Neuronal stem cell (in vitro differentiated cells): ENCODE measurements at places on chromosomes 6 and 20.
A peak's percentile ranks its signal among the peaks of the same experiment; 100 is the strongest.

DNA sequence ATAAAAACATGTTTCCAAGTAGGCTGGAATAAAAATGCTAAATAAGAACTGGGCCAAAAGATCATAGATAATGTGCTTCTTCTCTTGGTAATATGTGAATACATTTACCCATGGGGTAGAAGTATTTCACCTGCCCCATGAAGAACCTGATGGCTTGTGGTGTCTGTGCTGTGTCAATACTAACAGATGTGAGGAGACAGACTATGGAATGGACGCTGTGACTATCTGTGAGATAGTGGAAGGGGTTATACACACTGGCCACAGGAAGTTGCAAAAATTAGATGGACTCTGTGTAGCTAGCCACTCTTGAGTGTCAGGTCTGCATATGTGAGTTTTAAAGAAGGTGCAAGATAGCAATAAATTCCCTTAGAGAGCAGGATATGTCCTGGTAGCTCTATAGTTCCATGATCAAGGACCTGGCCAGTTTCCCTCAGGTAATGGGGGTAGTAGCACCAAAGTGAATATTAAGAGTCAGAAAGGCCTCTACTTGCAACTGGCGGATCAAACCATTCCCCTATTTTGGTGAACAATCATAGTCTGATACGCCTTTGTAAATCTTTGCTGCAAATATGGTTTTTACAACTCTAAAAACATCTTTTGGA, 48.6 kb downstream of the NEDD9 start:
- DNase-seq: no peak

DNA sequence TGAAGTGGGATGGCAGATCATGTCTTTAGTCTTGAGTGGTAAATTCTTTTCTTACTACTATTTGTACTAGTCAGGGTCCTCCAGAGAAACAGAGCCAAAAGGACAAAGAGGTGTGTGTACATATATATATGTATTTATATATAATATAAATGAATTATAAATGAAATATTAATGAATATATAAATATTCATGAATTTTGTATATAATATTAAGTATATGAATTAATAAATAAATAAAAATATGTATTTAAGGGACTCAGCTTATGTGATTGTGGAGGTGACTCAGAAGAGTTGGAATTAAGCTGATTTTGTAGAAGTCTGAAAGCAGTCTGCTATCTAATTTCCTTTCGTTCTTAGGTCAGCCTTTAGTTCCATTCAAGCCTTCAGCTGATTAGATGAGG, 265.3 kb upstream of the MMS22L start:
- DNase-seq: no peak

DNA sequence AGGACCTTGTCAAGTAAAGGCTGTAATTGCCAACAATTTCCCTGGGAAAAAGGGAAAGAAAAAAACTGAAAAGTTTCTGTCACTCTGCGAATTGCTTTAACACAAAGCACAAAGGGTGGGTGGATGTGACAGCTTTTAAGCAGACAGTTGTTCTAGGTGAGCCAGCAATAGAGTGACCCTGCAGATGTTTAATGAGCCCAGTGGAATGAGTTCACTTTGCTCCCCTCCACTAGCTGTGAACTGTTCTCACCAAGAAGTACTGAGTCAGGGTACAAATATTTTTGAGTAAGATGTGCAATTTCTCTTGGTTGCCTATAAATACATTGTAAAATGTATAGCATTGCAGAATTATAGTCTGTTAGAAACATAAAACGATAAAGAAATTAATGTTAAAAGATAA, 26.2 kb upstream of the LRRC1 start:
- no peak for DNase-seq

DNA sequence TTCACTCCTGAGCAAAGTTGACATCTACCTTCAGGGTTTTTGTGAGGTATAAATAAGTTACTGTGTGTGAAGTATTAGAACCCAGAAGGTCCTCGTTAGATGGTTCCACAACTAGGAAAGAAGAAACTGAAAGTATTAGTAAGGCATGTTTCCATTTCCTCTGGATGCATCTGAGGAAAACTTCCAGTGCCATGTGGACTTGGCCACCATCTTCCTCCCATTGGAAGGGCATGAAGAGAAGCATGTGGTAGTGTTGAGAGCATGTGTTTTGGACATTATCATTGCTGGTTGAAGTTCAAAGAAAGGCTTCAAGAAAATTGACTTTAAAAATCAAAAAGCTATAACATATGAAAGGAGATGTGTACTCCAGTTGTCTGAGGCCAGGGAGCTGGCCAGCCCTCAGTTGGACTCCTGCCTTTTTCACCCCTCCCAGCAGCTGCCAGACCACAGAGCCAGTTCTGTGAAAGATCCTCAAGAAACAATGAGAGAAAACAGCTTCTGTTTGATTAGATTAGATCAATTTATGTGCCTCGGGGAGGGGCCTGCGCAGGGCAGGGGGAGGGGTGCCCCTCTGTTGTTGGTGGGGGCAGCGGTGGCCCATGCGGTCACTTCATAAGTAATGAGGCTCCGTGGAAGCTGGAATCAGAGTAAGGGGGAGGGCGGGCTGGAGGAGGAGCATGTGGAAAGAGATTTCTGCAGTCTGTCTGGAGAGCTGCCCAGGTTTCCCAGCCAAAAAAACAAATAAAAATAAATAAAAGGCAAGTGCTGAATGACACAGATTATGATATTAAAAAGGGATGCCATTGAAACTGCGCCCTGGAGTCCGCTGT, 154.0 kb downstream of the JARID2 start:
- no peak for DNase-seq

DNA sequence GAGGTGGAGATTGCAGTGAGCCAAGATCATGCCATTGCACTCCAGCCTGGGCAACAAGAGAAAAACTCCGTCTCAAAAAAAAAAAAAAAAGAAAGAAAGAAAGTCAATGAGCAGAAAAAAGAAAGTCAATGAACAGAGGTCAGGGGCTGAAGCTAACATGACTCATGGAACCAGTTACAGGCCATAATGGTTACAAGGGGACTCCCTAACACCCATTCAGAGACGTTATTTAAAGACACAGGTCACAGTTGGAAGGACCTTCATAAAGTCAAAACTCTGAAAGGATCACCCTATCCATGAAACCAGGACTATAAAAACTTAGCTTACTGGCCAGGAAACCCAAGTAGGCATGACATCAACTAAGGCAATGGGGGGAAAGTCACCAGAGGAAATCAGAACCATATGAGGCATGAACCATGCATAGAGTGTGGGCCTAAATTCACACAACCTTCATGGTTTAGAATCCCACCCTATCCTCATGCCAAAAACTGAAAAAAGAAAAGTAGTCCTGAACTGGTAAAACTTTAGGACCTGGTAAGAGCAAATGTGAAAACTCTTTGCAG, 18.2 kb downstream of the FBXL4 start:
- no peak for DNase-seq

DNA sequence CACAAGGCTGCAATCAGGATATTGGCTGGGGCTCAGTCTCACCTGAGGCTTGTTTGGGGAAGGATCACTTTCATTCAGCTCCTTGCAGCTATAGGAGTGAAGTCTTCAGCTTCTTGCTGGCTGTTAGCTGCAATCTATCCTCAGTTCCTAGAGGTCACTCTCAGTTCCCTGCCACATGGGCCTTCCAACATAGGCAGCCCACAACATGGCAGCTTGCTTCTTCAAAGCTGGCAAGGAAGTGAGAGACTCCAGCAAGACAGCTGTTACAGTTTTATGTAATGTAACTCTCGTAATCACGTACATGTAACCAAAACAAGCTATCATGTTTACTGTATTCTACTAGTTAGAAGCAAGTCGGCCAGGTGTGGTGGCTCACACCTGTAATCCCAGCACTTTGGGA, 226.9 kb downstream of the CDC5L start:
- no peak for DNase-seq

- peak; percentile 2 for DNase-seq
Measured at GRCh38 chr6:123306334-123306733, 310.3 kb downstream of the CLVS2 start.

- no peak for DNase-seq
Measured at GRCh38 chr6:25898289-25898977, 24.4 kb upstream of the SLC17A3 start.

DNA sequence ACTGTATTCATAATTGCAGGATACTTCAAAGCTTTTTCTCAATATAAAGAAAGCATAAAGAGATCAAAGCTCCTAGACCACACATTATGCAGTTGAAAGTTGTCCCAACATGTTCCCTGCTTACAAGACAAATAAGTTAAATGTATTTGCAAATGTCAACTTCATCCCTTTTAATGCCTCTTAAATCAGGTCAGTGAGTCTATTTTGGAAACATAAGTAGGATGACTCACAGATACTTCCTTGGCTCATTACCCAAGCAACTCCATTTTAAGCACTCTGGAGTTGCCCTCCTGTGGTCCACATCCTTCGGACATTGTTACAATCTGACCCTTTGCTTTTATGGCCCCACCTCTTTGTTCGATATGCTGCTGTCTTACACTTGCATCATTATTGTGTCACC, 162.0 kb downstream of the FAXC start:
- no peak for DNase-seq

- DNase-seq: no peak
Measured at GRCh38 chr20:56316051-56316450, 42.7 kb upstream of the FAM210B start.

DNA sequence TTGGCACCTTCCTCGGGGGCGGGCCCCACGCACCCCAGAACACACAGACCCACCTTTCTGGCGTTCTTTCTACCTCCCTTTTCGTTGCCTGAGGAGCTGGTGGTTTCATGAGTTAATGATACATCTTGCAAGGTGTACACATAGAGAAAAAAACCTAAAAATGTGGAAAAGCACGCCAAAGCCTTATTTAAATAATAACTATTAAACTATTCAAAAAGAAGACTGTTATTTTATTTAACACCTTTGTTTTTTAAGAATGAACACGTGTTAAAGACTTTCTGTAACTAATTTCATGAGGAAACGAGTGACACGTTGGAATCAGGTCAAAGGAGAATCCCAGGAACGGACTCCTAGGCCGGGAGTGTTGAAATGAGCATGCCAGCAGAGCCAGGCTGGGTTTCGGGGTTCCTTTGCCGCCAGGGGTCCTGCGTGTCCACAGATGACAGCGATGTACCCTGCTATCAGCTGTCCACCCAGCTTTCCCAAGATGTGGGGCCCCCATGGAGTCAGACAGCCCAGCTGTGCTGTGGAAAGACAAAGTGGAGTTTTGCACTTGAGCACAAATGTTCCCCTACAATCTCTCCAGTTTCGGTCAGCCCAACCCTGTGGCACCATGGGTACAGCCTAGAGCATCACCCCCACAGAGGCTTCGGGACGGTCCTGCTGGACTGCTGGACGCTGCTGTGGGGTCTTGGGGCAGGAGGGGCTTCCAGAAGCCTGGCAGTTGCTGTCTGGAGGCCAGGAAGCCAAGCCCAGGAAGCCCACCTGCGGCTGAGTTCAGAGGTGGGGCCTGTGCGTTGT, 16.1 kb downstream of the SLC17A9 start:
- no peak for DNase-seq

- DNase-seq: no peak
Measured at GRCh38 chr6:53464927-53465460, 79.9 kb downstream of the GCLC start.

- no peak for DNase-seq
Measured at GRCh38 chr6:43199912-43200311, 17.9 kb downstream of the CUL9 start.

DNA sequence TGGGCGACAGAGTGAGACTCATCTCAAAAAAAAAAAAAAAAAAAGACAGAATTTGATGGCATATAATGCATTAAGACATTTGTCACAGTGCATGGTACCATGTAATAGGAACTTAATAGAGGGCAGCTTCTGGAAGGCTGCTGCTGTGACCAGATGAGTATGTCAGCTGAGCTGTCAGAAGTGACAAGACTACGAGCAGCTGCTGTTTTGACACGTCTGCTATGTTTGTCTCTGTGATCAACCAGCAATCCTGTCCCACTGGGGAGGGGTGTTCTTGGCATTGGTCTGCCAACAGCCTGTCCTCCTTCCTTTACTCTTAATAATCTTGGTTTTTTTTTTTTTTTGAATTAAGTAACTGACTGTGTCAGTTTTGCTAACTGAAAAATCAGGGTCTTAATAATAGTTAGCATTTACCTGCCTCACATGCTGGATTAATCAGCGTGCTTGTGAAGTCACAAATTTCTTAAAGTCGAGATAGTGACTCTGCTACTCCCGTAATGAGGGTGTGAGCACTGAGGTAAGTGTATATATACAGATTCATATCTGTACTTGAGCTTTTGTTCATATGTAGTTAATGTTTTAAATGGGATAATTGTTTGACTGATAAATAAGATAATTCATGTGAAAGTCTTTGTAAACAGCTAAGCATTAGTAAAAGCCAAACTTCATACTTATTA, 152.4 kb downstream of the BMP2 start:
- DNase-seq: no peak

GRCh38 chr6:144285548-144285797, 338 bp downstream of the UTRN start:
- no peak for DNase-seq

GRCh38 chr20:3550837-3551236, 80.0 kb downstream of the ATRN start:
- DNase-seq: no peak

- peak; percentile 62 for DNase-seq
Measured at GRCh38 chr6:145735356-145736165, at the start of gene EPM2A. Gene EPM2A, minus strand, starts transcription at chr6:145735520. Its CDS starts 22 bp downstream, at chr6:145735498.

DNA sequence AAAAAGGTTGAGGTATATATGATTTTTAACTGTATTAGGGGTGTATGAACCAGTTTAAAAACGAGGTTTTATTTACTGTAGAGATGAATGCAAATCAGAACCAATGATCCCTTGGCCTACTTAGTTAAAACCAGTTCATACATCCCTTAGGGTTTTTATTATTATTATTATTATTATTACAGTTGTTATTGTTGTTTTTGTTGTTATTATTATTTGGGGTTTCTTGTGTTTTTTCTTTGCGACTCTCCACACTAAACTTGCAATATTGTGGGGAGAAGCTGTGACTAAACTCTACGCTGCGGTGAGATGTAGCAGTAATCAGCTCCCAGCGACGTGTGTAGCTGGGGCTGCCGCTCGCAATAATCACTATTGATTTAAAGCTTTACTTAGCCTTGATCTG, 62.2 kb downstream of the SSR1 start:
- DNase-seq: no peak

DNA sequence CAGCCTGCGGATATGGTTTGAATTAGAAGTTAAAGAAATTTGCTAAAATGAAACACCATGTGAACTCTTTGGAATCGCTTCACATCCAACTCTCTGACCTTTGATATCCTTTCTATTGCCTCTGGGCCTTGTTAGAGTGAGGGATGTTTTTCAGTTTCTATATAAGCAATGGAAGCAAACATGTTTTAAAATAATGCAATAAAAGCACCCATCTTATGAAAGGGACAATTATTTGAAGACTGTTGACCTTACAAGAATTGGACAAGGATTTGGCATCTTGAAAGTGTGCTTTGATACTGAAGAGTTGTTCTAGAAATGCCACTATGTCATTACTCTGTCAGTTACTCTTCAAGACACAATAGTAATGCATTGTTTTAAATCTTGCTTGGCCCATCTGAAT, 221.4 kb downstream of the PLCB4 start:
- no peak for DNase-seq

GRCh38 chr6:7048894-7049293, 58.9 kb upstream of the RREB1 start:
- DNase-seq: no peak
